ENCODE measurements at places on chromosomes 2 and 18.

- DNase-seq: no peak
Observed at GRCh38 chr18:29084120-29084519, 907.2 kb upstream of the CDH2 start.

GRCh38 chr2:64987001-64987955 lies 1.9 kb upstream of the SLC1A4 start:
- DNase-seq: no peak

DNA sequence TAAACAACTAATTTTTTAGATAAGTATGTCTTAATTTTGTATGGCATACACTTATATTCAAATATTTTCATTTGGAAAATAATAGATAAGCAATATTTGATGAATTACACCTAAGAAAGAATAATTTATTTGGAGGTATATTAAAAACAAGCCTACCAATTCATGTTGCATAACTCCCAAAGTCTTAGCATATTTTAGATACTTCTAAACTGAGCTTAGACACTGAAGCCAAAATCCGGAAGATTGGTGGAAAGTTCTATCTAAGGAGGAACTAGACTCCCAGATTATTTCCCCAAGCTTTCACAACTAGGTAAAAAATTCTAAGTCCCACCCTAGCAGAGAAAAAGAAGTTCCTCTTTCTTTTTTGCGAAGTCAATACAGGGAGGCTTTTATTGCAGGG lies 221.0 kb upstream of the MMADHC start:
- DNase-seq: no peak

- no peak for DNase-seq
Observed at GRCh38 chr2:120421830-120422175, 75.9 kb downstream of the INHBB start.

All from thoracic aorta (tissue), 2 donors.